ENCODE measurements at places on chromosomes 1 and 21.
A peak's percentile ranks its signal among the peaks of the same experiment; 100 is the strongest.

GRCh38 chr21:18144339-18144738 lies 100.3 kb upstream of the CHODL start:
- DNase-seq = no peak

DNA sequence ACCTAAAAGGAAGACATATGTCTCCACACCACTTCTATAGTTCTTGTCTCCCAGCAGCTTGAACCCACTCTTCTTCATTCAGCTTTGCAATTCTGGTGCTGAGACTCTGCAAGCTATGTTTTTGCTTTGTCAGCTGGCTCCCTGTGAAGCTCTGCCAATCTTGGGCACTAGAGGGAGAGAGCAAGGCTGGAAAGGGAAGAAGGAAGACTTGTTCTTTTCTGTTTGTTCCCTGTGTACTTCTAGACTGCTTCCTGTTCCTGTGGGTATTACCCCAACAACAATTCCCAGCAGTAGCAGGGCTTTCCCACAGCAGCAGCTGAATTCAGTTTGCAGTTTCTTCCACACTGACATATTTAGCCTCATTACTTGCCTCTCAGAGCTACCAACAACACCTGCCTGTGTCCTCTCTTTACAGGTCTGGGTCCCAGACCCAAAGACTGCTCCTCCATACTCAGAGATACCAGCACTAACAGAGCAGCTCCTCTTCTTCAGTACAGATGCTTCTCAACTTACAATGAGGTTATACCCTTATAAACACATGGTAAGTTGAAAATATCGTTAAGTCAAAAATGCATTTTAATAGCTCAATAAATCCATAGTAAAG lies 275.2 kb upstream of the NEGR1 start:
- no peak for DNase-seq

- DNase-seq = peak; percentile 94
These were observed 163.2 kb downstream of the ZBTB18 start for GRCh38 chr1:244214009-244214967.

- no peak for DNase-seq
These were observed 290.3 kb upstream of the ST6GALNAC5 start for GRCh38 chr1:76576876-76577524.

DNA sequence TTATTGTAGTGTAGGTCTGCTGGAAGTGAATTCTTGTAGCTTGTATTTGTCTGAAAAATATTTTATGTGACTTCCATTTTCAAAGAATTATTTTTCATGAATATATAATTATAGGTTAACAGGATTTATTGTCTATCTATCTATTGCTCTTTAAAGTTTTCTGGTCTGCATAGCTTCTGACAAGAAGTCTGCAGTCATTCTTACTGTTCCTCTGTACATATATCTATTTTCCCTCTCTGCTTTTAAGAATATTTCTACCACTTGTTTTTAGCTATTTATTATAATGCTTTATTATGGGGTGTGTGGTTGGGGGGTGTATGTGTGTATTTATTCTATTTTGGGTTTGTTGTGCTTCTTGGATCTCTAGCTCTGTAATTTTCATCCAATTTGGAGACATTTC lies 77.4 kb downstream of the ETS2 start:
- DNase-seq = no peak

GRCh38 chr1:73909043-73909562 lies 288.9 kb downstream of the LRRIQ3 start:
- DNase-seq = no peak

DNA sequence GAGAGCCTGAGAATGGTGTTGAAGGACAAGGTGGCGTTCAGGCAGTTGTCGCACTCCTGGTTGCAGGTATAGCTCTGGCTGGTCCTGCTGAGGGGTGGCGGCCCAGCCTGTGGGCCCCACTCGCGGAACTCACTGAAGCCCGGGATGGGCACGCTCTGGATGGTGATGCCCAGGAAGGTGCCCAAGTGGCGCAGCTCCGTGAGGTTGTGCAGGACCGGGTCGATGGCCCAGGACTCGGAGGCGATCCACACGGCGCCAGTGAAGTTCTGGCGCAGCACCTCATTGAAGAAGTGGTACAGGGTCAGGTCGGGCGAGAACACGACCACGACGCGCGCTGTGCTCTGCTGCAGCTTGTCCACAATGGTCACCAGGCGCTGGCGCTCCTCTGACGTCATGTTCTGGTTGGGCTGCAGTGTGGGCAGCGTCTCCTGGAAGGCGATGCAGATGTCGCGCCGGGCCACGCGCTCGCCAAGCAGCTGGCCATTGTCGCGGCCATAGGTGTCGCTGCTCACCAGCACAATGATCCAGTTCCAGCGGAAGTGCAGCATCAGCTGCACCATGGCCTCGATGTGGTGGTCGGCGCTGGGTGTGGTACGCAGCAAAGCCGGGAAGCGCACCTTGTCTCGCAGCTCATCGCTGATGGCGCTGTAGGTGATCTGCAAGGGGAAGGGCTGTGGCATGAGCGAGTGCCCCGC lies 5.0 kb downstream of the TAS1R2 start:
- DNase-seq = no peak
